ENCODE measurements at places on chromosomes 6 and 20.

DNA sequence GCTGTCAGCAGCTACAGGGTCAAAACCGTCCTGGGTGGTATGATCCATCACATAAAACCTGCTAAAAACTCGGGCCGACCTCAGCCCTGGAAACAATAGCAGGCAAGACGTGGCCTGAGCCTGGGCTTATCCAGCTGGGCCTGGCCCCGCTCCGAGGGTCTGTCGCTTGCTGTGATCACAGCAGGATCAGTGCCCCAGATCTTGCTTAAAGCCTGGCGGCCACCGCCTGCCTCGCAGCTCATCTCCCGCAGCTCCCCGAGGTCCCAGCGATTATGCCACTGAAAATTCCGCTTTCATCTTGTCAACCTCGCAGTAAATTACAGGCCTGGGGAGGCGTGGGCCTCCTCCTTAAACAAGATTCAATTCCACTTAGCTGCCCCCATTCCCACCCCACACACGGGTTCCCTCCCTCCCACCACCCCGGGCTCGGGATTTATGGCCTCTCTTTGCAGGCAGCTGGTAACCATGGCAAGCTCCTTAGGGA is 40.1 kb downstream of the CDH22 start:
- DNase-seq: peak; percentile 37

DNA sequence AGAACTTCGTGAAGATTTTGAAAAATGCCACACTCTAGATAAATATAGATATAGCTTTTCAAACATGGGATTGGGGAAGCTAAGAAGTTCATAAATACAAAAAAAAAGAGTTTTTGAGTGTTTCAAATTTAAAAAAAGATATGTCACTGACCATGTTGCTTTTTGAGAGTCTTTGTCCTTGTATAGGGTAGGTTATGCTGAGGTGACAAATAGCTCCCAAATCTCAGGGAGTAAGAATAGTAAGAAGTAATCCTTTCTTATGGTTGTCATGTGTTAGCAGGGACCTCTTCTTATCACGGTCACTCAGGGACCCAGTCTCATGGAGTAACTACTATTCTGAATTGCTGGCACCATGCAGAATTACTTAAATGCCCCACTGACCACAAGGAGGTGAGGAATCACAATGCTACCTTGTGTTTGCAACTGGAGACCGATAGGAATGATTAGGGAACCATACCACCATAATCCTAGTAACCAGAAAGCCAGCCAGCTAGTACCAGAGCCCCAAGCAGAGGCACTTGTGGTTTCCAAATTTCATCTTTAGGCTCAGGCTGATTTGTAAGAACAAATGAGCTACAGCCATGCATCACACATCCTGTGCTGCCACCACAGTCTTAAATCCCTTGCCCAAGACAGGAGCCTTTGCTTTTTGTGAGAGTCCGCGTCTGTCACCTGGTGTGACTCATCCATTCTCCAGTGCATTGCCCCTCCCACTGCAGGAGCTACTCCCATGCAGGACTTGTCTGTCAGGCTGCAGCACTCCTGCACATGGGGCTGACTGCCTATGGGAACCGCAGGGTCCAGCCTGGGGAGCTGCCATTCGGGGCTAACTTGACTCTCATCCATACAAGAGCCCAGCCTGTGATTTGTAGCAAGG is 42.4 kb upstream of the ADGRF4 start:
- DNase-seq: no peak

DNA sequence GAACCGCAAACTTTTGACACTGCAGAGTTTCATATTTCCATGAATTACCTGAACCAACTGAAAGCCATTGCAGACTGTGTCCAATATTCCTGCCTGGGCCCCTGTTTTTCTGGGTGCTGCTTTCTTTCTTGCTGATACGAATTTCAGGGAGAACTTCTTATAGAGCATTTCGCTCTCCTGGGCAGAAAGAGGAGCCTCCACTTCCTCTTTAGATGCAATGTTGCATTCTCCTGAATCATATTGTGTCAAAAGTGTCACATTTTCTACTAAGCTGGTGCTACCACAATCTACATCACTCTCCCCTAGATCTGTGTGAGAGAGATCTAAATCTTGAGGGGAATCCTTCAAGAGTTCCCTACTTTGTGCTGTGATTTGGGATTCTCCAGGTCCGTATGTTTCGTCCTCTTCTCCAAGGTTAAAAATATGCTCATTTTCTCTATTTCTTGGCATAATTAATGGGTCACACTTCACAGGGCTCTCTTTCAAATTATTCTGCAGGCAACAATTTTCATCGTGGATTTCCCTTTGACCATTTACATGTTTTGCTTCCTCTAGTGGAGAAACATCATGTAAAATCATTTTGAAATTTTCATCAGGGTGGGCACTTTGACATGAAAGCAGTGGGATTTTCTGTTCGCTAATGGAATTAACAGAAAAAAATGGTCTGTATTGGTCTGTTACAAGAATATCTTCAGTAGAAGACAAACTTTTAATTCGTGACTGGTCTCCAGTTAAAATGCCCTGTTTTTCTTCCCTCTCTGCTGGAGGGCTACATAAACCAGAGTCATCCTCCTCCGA is 102.3 kb downstream of the DST start:
- DNase-seq: no peak

GRCh38 chr6:169911264-169912263 is 160.1 kb downstream of the ERMARD start:
- DNase-seq: no peak

- no peak for DNase-seq
Measured at GRCh38 chr6:25949695-25950094, 12.9 kb upstream of the TRIM38 start.

- no peak for DNase-seq
Measured at GRCh38 chr20:53828682-53829254, 235.1 kb upstream of the ZNF217 start.

DNA sequence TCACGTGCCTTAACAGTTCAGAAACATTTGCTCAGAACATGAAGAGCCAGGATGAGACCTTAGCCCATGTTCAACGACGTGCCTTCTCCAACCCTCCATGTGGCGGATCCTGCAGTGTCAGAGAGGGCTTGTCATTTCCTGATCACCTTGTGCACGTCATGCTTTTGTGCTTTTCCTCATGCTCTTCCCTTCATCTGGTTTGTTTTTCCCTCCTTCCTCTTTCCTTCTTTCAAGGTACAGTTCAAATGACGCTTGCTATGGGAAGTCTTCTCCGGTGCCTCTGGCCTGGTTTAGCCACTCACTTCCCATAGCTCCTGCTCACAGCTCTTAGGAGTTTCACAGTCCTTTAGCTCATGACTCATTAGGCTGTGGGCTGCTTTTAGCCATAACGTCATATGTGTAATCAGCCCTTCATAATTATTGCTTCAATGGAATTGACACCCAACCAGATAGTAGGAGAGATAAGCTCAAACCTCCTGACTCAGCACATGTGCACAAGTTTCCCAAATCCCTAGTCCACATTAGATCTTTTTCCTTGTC is 102.7 kb upstream of the CNKSR3 start:
- DNase-seq: no peak

GRCh38 chr20:54203281-54203680 is 4.6 kb upstream of the PFDN4 start:
- DNase-seq: no peak

DNA sequence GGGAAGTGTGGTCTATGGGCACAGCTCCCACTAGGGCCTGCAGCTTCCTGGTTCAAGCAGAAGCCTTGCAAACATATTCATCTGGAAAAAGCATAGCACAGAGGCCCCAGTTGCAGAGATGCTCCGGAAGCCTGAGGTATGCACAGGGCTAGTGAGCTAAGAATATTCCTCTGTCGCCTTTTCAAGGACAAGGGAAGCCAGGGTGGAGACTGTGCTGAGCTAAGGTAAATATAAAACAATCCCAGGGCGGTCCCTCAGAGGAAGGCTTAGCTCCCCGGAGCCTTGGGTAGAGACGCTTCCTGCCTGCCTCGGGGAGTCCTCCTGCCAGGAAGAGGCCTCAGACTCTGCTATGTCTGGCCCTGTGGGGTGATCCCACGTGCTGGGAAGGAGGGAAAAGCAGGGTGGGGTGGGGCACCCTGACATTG is 134.8 kb upstream of the FOXA2 start:
- DNase-seq: no peak

- DNase-seq: no peak
Measured at GRCh38 chr20:8284902-8285301, 152.8 kb downstream of the PLCB1 start.

- no peak for DNase-seq
Measured at GRCh38 chr6:12566618-12567123, 149.9 kb upstream of the PHACTR1 start.

DNA sequence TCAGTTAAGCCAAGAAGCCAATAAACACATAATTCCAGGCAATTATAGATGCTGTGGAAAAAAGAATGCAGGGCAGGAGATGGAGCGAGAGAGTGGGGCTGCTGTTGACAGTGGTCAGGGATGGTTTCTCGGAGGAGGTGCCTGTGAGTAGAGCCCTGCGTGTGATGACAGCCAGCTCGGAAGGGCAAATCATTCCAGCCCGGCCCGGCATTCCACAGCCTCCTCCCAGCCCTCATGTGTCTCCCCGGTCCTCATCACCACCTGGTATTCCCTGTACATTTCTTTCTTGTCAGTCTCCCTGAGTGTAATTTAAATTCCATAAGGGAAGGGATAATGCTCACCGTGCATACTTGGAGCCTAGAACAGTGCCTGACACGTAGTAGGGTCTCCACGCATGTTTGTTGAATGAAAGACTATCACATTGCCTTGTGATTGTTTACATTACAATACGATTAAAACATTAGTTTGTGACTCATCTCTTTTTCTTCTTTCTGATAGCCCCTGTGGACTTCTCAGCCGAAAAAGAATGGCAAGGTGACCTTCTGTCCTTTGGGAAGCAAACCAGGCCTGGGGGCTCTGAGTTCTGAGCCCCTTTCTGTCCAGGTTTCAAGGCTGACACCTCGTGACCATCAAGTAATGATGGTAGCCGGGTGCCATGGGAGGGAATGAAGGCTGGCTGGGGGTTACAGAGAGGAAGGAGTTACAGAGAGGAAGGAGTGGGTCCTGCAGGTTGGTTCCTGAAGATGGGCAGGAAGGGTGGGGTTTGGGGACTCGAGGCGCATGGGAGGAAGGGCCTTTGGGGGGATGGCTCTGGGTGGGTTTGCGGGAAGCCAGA is 379.5 kb upstream of the SULF2 start:
- DNase-seq: no peak

DNA sequence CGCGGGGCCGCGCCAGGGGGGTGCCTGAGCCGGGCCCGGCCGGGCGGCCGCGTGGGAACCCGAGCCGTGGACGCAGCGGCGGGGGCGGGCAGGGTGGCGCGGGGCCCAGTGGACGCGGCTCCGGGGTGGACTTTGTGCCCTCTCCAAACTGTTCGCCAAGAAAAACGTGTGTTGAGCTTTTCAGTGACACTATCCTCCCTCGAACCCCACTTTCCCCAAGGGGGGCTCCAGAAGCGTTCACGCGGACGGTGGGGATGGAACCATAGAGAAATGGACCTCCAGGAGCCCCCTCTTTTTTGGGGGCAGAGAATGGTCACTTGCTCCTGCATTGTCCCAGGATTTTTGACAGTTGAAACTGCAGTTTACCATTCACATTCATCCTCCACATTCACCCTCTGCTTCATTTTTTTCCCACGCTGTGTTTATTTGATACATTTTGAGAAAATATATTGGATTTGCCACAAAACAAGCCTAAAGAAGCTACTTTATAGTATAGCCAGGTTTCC is 2.9 kb upstream of the HIVEP1 start:
- no peak for DNase-seq

DNA sequence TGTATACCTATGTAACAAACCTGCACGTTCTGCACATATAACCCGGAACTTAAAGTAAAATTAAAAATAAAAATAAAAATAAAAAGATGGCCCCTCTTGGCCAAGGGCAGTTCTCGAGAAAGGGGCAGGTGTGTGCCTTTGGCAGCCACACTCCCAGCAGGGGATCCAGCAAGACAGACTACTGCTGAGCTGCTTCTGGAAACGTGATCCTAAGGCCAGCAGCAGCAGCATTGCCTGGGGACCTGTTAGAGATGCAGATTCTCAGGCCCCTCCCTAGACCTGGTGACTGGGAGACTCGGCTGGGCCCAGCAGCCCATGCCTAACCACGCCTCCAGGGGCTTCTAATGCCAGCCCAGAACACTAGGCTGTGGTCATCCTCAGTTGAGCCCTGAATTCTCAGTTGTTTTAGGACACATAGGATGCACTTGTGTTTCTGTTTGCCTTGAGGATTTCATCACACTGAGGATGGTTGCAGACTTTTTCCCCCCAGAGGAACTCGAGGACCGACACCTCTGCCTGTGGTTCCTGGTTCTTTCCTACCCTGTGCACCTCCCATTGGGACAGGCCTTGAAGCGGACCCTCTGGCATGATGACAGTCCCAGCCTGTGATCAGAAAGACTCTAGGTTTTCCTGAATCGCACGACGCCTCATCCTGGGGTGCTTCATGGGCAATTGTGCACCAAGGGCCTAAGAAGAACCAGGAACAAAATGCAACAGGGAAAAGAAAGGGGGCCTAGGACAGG is 105.9 kb downstream of the TOX2 start:
- DNase-seq: peak; percentile 52

- no peak for DNase-seq
Measured at GRCh38 chr6:34092631-34093030, 53.3 kb downstream of the GRM4 start.

DNA sequence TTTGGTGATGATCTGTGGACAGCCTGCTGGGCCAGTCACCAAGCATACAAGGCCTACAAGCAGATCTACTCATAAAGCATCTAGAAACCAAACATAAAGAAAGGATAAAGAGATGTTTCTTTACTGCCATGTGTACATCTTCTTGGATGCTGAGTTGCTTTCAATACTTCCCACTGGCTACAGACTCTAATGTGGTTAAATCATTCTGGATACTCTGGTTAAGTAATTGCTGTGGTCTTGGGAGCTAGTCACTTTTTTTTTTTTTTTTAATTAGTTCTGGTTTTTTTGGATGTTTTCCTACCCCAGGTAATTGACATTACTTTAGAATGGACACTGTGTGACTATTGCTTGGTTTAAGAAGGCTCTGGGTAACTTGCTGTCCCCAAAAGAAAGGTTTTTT is 215.4 kb upstream of the RUNX2 start:
- no peak for DNase-seq

- no peak for DNase-seq
Measured at GRCh38 chr6:143468026-143468425, 17.4 kb downstream of the PEX3 start.

DNA sequence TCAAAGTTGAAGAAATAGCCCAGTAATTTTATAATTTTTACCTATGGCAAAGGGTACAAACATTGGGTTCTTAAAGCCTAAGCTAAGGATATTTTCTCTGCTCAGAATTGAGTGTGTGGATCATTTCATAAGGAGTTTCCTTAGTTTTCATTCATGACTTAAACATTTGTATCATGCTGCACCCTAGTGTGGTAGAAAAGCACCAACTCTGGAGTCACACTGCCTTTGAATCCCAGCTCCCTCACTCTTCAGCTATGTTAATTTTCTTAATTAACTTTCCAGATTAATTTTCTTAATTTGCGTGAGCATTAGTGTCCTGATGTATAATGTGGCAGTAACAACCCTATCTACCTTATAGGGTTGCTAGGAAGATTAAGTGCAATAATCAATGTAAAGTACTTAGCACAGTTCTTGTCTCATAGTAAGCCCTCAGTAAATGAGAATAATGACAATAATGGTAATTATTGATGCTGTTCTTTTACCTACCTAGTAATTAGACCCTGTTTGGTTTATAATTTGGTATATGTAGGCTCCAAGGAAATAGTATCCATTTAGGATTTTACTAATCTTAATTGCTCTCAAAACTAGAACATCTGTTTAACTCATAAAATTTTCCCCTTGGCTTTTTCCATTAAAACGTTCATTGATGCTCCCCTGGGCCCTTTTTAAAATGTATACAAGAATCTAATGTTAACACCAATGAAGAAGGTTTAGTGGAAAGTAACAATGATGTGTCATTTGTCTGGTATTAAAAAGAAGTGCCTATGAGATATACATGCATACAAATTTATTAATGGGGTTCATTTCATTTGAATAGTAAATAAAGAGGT is 31.6 kb downstream of the DSE start:
- no peak for DNase-seq

GRCh38 chr6:15430931-15431405 is 185.1 kb downstream of the JARID2 start:
- no peak for DNase-seq

Measured in NCI-H187 treated with DMSO at 0.1 percent for 48 hours (cell line).